ENCODE measurements at places on chromosomes 3 and 15. TPM values are rescaled to one million over a fixed set of nuclear protein-coding genes. Genes with fewer than 3 reads are reported as not detected.

GRCh38 chr15:79184465-79184892 lies 93.9 kb upstream of the RASGRF1 start:
- DNase-seq = peak; percentile 40

DNA sequence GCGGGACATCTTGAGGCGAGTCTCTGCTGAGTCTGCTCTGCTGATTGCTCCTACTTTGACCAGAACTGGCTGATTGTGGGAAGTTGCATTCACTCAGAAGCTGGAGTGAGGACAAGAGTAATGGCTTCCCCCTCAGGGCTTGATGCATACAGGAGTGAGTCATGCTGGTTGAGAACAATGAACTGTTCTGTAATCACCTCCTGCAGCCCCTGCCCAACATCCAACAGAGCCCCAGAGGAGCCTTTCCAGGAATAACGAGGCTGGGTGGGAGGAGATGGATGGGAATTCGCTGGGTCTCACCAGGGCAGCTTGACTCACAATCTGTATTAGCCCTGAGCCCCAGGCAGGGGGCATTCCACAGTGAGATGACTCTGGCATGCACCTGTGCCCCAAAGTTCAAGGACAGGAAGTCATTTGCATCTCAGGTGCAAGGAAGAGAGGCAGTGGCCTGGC lies 85.0 kb downstream of the RAB11A start:
- DNase-seq = no peak

- DNase-seq = no peak
Measured at GRCh38 chr3:179289295-179289694, 33.5 kb upstream of the ZNF639 start.

GRCh38 chr3:141854599-141854998 lies 21.8 kb upstream of the ATP1B3 start:
- no peak for DNase-seq

DNA sequence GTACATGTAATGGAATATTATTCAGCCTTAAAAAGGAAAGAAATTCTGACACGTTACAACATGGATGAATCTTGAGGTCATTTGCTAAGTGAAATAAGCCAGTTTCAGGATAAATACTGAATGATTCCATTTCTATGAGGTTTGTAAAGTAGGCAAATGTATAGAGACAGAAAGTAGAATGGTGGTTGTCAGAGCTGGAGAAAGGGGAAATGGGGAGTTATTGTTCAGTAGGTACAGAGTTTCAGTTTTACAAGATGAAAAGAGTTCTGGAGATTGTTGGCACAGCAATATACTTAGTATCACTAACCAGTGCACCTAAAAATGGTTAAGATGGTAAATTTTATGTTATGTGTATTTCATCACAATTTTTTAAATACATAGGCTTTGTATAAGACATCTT lies 60.6 kb downstream of the USP8 start:
- no peak for DNase-seq

The DAZL gene
- total RNA-seq = not detected

The LTK gene
- 0.24 TPM for total RNA-seq

DNA sequence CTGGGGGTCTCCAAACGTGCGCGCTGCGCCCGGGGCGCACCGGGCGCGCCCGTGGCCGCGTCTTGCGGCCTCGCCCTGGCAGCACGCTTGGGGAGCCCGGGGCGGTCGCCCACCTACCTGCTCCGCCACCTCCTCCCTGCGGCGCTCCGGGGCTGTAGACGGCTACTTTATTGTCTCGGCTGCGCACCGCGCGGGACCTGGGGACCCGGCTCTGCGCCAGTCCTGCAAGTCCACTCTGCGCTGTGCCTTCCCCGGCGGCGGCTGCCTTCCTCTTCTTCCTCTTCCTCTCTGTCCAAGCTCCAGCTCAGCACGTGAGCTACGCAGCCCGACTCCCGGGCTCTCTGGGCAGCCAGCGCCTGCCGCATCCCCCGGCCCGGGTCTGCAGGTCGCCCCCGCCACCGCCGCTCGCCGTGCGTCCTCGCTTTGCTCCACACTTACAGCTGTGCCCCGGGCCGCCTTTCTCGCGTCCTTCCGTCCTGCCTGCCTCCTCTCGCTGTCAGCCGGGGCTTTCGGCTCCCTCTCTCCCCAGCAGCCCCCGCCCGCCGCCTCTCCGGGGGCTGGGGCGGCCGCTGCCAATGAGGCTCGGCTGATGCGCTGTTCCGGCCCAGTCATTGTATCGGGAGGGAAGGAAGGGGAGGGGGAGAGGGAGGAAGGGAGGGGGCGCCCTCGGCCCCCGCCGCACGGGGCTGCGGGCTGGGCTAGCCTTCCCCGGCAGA lies 156.4 kb upstream of the FRMD4B start:
- DNase-seq = no peak

DNA sequence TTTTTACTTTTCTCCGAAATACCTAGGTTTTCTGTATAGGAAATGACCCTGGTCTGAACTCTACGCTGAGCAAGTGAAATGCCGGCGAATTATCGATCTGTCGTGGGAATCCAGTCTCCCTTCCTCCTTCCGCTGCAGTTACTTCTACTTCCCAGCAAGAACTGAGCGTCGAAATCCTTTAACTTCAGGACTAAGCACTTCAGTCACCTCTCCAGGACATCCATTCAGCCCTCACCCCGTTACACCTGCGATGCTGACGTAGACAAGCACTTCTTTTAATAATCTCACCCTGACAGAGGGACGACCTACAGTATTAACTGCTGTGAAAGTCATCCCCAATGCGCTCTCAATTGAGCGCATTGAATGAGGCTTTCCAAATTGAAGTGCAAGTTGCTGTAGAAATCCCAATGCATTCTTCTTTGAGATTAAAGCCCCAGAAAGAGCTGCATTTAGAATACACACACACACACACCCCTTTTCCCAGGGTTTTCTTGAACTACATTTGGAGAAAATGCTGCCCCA lies 1.3 kb downstream of the TOP2B start:
- peak; percentile 19 for DNase-seq

GRCh38 chr15:78384651-78385050 lies 44.5 kb downstream of the CRABP1 start:
- no peak for DNase-seq

The LRRC34 gene
- total RNA-seq = 0.34 TPM

Data from HFFc6 (cell line).